ENCODE measurements at places on chromosomes 6 and 20. TPM values are rescaled to one million over a fixed set of nuclear protein-coding genes. Genes with fewer than 3 reads are reported as not detected.

DNA sequence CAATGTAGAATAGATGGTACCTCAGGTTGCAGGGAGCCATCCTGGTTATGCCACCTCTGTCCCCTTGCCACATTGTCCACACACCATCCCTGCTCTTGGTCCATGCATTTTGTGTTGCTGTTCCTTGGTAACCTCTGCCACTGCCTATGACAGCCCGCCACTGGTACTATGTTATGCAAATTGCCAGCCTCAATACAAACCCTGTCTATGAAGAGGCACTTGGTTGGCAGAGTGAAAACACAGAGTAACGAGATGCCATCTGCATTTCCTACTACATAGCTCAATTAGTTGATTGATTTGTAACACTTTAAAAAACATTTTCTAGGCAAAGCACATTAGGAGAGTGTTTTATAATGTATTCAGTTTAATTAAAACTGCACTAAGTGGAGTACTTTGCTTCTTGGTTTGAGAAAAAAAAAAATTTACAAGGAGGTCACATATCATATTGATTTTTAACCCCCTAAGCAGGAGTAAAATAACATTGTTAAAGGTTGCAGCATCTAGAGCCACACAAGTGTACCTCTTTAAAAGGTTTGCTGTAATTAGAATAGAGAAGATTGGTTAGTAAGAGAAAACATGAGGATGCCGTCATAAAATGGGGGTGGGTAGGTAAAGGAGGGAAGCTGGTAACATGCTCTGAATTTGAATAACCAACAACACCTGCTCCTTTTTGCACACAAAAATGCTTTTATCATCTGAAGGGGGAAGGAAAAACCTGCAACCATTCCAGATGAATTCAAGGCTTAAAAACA lies 817.1 kb downstream of the KIF16B start:
- DNase-seq, result no peak
- no peak overlapping the region for H3K4me3 ChIP-seq
- H3K27ac ChIP-seq, result no peak overlapping the region
- no peaks in the 10 kb centered on the region for H3K27me3 ChIP-seq
- H3K36me3 ChIP-seq, result no peaks in the 10 kb centered on the region

SRMS gene
- total RNA-seq, result not detected

GRCh38 chr6:72825315-72825911 lies 203.5 kb downstream of the KCNQ5 start:
- H3K27me3 ChIP-seq, result no peaks in the 10 kb centered on the region
- H3K27ac ChIP-seq, result no peak overlapping the region
- H3K36me3 ChIP-seq, result peaks cover 4% of the 10 kb centered on the region
- no peak overlapping the region for H3K4me3 ChIP-seq
- no peaks in the 10 kb centered on the region for H3K4me1 ChIP-seq

DNA sequence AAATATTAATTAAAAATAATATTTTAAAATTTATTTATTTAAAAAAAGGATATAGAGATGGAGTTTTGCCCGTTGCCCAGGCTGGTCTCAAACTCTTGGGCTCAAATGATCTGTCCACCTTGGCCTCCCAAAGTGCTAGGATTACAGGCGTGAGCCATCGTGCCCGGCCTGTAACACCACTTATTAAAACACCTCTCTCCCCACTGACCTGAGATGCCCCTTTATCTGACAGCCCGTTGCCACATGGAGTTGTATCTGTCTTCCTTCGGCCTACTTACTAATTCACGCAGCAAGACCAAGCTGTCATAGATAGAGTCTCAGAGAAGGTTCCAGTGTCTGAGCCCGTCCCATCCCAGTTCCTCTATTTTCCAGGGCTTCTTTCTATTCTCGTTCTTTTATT lies 30.7 kb downstream of the KIF25 start:
- no peak overlapping the region for H3K27ac ChIP-seq
- no peak overlapping the region for H3K4me3 ChIP-seq
- no peak for DNase-seq
- H3K36me3 ChIP-seq, result no peaks in the 10 kb centered on the region
- no peaks in the 10 kb centered on the region for H3K4me1 ChIP-seq

DNA sequence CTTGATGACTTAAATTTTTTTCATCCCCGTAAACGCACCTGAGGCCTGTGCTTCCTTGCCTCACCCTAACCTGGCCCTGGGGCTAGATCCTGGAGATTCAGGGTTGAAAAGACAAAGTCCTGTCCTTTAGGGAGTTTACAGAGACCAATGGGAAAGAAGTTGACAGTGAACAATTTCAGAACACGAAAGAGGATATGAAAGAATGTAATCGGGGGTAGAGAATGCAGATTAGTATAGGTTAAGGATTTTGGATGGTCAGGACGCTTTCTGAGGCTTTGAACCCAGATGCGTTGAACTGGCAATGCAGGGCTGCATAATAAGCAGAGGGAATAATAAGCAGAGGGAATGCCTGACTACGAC lies 1.7 kb upstream of the FBXO5 start:
- peak overlapping the region; percentile 90 for H3K4me3 ChIP-seq
- H3K27me3 ChIP-seq, result no peaks in the 10 kb centered on the region
- peaks cover 35% of the 10 kb centered on the region for H3K4me1 ChIP-seq
- peak overlapping the region; percentile 97 for H3K27ac ChIP-seq

APCDD1L gene
- total RNA-seq, result not detected

GRCh38 chr20:13061381-13061780 lies 52.6 kb downstream of the SPTLC3 start:
- H3K27ac ChIP-seq, result no peak overlapping the region
- no peaks in the 10 kb centered on the region for H3K27me3 ChIP-seq
- H3K4me3 ChIP-seq, result no peak overlapping the region
- H3K4me1 ChIP-seq, result no peaks in the 10 kb centered on the region
- H3K36me3 ChIP-seq, result no peaks in the 10 kb centered on the region

DNA sequence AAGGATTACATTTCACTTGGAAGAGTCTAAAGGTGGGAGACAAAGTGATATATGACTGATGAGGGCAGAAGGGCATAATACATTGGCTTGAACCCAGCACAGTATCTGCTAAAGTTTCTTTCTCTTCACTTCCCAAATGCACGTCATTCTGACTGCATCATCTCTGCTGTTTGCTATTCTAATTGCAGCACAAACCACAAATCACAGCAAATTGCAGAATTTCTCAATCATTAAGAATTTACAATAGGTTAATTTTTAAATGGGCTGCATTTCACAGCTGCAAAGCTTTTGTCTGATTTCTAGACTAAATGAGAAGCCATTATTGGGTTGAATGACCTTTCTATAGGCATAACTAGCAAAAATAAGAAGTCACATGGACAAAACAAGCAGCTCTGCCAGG lies 337.0 kb downstream of the RNGTT start:
- no peak overlapping the region for H3K4me3 ChIP-seq
- H3K4me1 ChIP-seq, result peaks cover 8% of the 10 kb centered on the region
- no peak overlapping the region for H3K27ac ChIP-seq
- no peak for DNase-seq

- DNase-seq, result no peak
- peaks cover 39% of the 10 kb centered on the region for H3K36me3 ChIP-seq
- H3K27me3 ChIP-seq, result no peaks in the 10 kb centered on the region
- H3K4me1 ChIP-seq, result peaks cover 4% of the 10 kb centered on the region
- H3K27ac ChIP-seq, result no peak overlapping the region
Measured at GRCh38 chr6:2784930-2785329, 19.7 kb downstream of the WRNIP1 start.

ABCC10 gene
- total RNA-seq, result 38.8 TPM

DPPA5 gene
- total RNA-seq, result not detected

CCDC170 gene
- not detected for total RNA-seq

GRCh38 chr6:95741045-95741444 lies 163.7 kb downstream of the MANEA start:
- H3K27me3 ChIP-seq, result no peaks in the 10 kb centered on the region
- H3K27ac ChIP-seq, result no peak overlapping the region
- no peak for DNase-seq
- H3K4me1 ChIP-seq, result no peaks in the 10 kb centered on the region
- H3K36me3 ChIP-seq, result no peaks in the 10 kb centered on the region
- no peak overlapping the region for H3K4me3 ChIP-seq

DNA sequence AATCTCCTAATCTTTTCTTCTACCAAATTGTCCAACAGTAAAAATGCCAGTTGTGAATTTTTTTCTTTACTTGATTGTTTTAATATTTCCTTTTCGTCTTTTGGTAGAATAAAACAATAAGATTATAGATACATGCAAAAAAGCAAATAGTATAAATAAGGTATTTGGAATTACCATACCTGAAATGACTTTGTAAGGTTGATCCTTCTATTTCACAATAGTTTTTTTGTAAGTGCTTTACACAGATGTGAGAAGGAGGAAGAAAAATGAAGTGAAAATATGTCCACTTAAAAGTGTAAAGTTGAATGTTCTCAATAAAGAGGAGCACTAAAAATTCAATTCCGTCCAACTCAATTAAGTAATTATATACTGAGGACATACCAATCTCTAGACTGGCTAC lies 457.6 kb downstream of the UTRN start:
- DNase-seq, result no peak
- H3K36me3 ChIP-seq, result peaks cover 17% of the 10 kb centered on the region
- H3K4me1 ChIP-seq, result peaks cover 7% of the 10 kb centered on the region
- H3K4me3 ChIP-seq, result no peak overlapping the region

GRCh38 chr20:59441306-59441705 lies 140.9 kb downstream of the EDN3 start:
- no peak for DNase-seq
- peaks cover 41% of the 10 kb centered on the region for H3K27me3 ChIP-seq
- peaks cover 7% of the 10 kb centered on the region for H3K4me1 ChIP-seq
- H3K4me3 ChIP-seq, result no peak overlapping the region

STMND1 gene
- not detected for total RNA-seq

DNA sequence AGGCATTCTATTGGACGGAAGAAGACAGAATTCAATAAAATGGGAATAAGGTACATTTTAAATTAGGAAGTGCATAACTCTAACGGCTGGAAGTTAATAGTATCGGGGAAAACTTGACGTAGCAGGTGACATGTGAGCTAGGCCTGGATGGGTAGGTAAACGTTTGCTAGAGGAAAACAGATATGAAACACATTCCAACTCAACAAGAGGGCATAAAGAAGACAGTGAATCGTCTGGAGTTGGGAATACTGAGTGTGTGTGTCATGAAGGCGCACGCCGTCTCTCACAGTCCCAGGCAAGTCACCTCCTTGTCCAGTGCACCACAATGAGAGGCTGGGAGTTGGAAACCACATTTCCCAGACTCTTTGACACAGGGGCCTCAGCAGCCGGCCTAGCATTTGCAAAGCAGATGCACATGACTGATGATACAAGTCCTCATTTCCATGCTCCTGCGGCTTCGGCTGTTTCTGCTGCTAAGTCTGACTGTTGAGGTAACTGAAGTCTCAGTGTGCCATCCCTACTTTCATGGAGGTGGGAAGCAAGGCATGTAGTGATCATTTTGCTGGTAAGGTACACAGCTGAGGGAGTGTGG lies 16.5 kb upstream of the NHSL1 start:
- no peak for DNase-seq
- H3K36me3 ChIP-seq, result no peaks in the 10 kb centered on the region
- H3K27me3 ChIP-seq, result peaks cover 21% of the 10 kb centered on the region
- peaks cover 31% of the 10 kb centered on the region for H3K4me1 ChIP-seq

DNA sequence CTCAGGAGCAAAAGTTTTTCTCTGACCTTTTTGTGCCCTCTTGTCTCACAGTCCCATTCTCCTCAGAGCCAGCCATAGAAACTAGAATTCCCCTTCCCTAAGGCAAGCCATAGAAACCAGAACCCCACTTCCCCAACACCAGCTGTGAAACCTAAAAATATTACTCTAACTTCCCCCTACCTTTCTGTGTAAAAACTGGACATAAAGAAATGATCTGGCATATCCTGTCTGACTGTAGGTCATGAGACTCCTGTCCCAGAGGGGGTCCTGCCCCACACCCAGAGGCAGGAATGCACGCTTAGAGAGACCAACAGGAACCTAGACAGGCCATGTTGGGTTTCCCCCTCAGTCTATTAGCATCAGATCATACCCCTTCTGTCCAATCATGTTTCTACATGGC lies 140.6 kb upstream of the SLC22A16 start:
- H3K4me3 ChIP-seq, result no peak overlapping the region
- no peaks in the 10 kb centered on the region for H3K27me3 ChIP-seq
- H3K4me1 ChIP-seq, result peaks cover 11% of the 10 kb centered on the region
- DNase-seq, result no peak
- no peak overlapping the region for H3K27ac ChIP-seq

GRCh38 chr6:126803769-126804168 lies 314.7 kb upstream of the RSPO3 start:
- no peaks in the 10 kb centered on the region for H3K4me1 ChIP-seq
- DNase-seq, result no peak
- H3K27ac ChIP-seq, result no peak overlapping the region
- H3K4me3 ChIP-seq, result no peak overlapping the region

GRCh38 chr6:41594326-41594725 lies 43.9 kb upstream of the MDFI start:
- no peak for DNase-seq
- no peaks in the 10 kb centered on the region for H3K36me3 ChIP-seq
- H3K4me3 ChIP-seq, result no peak overlapping the region
- H3K27me3 ChIP-seq, result no peaks in the 10 kb centered on the region
- H3K27ac ChIP-seq, result no peak overlapping the region
- H3K4me1 ChIP-seq, result no peaks in the 10 kb centered on the region

TRAPPC3L gene
- total RNA-seq, result not detected

DNA sequence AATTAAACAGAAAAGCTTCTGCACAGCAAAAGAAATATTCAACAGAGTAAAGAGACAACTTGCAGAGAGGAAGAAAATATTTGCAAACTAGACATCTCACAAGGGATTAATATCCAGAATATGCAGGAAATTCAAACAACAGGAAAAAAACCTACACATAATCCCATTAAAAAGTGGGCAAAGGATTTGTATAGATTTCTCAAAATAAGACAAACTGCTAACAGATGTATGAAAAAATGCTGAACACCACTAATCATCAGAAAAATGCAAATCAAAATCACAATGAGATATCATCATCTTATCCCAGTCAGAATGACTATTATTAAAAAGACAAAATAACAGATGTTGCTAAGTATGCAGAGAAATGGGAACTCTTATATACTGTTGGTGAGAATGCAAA lies 129.6 kb downstream of the SYNDIG1 start:
- DNase-seq, result no peak
- H3K4me3 ChIP-seq, result no peak overlapping the region
- H3K27ac ChIP-seq, result no peak overlapping the region
- no peaks in the 10 kb centered on the region for H3K36me3 ChIP-seq
- peaks cover 3% of the 10 kb centered on the region for H3K27me3 ChIP-seq
- no peaks in the 10 kb centered on the region for H3K4me1 ChIP-seq

MAPK13 gene
- total RNA-seq, result 43.5 TPM

GRCh38 chr20:2219481-2220006 lies 76.3 kb upstream of the TGM3 start:
- no peaks in the 10 kb centered on the region for H3K36me3 ChIP-seq
- no peaks in the 10 kb centered on the region for H3K27me3 ChIP-seq
- H3K4me1 ChIP-seq, result no peaks in the 10 kb centered on the region

All from activated CD8-positive, alpha-beta T cell treated with anti-CD3 and anti-CD28 coated beads, Interleukin-2, amount 10 ng/mL, durations not matched to agents 7 days and 5 days (primary cell).